Esophagus (tissue), 2 donors: ENCODE measurements at places on chromosomes 1 and 21. TPM values are rescaled to one million over a fixed set of nuclear protein-coding genes. Genes with fewer than 3 reads are reported as not detected.

OR4F16 gene
- not detected for polyA plus RNA-seq

USP25 gene
- 10.4 TPM for polyA plus RNA-seq

PFKFB2 gene
- 8.3 TPM for polyA plus RNA-seq

B3GALT5 gene
- 0.47 TPM for polyA plus RNA-seq

NPHS2 gene
- polyA plus RNA-seq, result not detected

PRRX1 gene
- 2.2 TPM for polyA plus RNA-seq

FAM72B gene
- 2.2 TPM for polyA plus RNA-seq

CXADR gene
- polyA plus RNA-seq, result 9.8 TPM

FCRL1 gene
- polyA plus RNA-seq, result 0.04 TPM

CD52 gene
- polyA plus RNA-seq, result 17.0 TPM
